ENCODE measurements at places on chromosomes 11 and 22.

DNA sequence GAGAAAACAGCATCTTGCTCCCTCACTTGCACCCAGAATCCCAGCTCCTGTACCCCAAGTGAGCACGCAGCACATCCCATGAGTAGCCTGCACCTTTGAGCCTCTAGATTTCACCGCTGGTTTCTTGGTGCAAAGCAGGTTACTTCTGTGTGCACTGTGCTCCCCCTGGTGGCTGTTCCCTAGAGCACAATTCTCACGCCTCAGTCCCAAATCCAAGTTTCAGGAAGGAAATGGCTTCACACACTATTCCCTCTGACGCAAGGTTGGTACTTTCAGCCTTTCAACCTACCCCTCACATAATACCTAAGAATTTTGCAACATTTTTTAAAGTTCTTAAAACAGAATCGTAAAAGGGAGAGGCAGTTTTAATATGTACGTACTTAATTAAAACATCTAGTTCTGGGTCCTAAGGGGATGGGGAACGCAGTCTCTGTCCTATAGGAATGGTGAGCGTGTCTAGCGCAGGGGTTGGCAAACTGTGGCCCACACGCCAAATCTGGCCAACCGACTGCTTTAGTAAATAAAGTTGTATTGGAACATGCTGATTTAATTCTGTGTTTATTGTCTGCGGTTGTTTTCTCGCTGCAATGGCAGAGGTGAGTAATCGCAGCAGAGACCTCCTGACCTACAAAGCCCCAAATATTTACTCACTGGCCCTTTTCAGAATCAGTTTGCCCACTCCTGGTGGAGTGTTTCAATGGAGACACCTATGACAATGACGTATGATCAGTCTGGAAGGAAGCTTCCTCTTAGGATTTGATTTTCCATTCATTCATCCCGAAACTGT, 27.5 kb downstream of the DHCR7 start:
- DNase-seq, result no peak

GRCh38 chr11:10324474-10324873, 19.6 kb downstream of the ADM start:
- DNase-seq, result no peak

GRCh38 chr11:82842019-82842418, 58.2 kb downstream of the PRCP start:
- DNase-seq, result no peak

DNA sequence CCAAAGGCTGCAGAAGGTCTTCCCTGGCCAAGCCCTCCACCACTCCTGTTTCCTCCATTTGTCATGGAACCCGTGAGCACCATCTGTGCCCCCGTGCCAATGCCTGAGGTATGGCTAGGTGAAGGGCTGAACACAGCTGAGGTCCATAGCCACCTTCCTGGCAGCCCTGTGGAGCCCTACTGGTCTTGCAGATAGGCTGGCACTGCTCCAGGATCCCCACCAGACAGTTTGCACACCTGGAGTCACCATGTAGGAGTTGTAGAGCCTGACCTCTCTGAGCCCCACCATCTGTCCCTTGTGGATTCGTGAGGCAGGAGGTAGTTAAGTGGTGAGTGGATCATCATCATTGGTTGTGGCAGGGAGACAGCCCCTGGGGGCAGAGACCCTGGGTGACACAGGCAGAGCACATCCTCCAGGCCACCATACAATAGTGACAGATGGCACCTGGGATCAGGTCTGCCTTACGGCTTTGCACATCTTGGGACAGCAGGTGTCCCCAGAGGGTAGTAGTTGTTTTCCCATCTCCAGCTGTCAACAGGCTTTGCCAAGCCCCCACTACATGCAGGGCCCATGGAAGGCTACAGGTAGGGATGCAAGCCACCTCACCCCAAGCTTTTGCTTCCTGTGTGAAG, 52.5 kb upstream of the SUSD2 start:
- DNase-seq, result no peak

DNA sequence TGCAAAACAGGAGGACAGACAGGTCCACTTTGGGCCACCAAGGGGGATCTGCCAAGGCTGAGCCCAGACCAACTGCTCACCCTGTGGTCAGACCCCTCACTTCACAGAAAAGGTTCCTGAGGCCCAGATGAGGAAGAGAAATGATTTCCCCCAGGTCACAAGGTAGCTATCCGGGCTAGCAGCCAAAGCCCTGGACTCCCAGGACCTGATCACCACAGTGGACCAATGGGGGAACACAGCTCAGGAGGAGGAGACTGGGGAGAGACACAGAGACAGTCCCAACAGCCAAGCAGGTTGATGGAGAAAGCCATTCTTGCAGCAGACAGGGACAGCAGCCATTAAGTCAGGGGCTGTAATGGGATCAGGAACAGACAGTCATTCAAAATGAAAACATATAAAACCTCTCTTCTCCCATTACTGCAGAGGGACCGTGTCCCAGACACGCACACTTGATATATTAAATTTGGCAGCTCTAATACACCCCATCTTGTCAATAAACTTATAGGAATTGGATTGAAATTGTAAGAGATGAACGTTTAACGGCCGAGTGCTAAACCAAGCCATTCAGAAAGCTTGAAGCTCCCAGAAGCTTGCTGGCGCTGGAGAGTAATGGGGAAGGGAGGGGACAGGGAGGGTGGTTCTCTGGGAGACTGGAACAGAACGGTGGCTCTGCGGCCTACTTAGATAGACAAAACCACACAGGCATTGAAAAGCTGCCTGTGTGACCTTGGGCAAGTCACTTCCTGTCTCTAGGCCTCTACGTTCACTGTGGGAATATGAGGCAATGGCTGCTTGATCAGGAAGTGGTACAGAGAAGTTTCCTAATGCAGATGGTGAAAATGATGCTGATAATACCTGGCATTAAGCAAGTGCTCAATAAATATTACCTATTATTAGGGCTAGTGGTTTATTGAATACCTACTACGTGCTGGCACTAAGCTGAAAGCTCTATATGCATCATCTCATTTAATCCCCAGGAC, 16.0 kb downstream of the ZMAT5 start:
- DNase-seq, result no peak

- DNase-seq, result no peak
Observed at GRCh38 chr11:130006929-130007328, 4.3 kb upstream of the PRDM10 start.

DNA sequence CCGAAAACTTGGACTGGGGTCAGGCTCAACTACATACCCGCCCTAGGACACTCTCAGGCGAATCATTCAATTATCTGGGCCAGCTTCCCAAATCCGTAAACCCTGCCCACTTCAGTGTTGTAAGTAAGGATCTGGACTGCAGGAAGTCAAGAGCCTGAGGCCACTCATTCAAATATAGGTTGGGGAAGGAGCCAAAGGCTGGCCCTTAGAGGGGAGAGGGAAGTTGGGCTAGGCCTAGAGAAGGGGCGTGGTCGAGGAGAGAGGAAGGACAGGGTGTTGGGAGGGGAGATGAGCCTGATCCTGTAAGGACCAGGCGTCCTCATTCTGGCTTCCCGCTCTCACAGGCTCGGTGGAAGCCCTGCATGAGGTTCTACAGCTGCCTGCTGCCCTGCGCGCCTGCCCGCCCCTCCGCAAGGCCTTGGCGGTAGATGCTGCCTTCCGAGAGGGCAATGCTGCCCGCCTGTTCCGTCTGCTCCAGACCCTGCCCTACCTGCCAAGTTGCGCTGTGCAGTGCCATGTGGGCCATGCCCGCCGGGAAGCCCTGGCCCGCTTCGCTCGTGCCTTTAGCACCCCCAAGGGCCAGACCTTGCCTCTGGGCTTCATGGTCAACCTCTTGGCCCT, 3.0 kb downstream of the SAC3D1 start:
- DNase-seq, result no peak

DNA sequence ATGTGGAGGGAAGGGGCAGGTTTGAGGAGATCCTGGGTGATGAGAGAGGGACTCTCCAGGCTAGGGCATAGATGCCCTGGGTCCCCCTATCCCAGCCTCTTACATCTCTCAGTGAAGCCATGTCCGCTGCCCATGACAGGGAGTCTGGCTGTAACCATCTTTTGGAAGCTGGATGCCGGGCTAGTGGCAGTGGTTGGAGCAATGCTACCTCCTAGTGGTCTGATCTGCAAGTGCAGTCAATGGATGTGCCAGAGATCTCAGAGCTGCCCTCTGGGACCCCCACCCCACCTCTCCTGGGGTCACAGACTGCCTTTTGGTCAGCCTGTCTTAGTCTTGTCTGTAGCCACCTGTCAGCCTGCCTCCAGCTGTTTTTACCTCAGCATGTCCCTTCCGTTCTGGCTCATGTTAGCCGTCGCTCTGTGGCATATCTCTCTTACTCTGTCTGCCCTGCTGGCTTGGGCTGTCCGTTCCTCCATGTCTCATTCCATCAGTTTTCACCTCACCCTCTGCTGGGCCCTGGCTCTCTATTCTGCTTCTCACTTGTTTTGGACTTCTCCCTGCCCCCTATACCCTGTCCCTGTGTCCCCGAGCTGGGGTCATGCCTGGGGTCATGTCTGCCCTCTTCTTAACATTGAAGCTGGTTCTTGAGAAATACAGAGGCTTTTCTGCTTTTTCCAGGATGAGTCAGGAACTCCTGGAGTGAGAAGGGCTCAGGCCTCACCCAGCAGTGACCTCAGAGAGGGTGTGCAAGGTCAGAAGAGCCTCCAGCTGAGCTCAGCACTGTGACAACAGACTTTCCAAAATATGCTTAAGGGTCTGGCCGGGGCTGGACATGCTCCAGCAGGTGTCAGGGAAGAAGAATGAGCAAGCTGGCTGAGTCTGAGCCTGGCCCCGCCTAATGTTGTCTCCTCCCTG, 52.0 kb upstream of the THY1 start:
- DNase-seq, result peak; percentile 12

DNA sequence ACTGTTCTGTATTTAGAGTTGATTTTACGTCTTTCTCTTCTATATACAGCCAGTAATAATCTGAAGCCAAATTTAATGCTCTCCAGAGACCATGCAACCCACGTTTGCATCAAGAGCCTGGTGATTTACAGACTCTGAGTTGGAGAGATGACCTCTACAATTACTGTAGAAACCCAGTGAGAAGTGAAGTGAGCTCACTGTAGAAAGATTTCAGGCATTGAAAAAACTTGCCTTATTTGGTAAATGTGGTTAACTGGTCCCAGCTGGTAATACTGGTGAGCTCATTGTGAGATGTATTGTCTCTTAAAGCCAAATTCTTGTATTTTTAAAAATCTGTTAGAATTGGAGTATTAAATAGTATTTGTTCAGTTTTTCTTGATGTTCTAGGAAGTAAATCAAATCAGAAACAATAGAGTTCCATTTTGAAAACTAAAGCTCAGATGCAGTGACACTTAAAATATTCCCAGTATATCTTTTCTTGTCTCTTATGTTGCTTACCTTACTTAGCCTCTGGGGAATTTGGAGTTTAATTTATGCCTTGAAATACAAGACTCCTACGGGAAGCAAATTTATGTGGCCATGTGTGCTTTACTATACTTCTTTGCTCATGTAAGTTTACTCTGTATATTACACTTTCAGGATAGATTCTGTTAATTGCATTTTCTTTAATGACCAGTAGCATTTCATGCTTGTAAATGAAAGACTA, 189.9 kb downstream of the ARHGAP42 start:
- no peak for DNase-seq

- no peak for DNase-seq
Observed at GRCh38 chr11:12687740-12688139, 13.5 kb downstream of the TEAD1 start.

DNA sequence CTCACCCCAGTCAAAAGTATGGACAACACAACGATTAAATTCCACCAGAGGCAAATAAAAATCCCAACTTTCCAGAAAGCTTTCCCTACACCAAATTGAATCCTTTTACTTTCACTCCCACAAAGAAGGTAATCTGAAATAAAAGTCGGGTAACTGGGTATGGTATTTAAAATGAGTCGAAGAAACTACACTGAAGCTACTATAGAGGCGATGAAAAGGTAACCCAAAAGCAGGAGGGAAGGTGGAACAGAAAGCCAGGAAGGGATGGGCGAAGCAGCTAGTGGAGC, 1.1 kb downstream of the PICALM start:
- no peak for DNase-seq

DNA sequence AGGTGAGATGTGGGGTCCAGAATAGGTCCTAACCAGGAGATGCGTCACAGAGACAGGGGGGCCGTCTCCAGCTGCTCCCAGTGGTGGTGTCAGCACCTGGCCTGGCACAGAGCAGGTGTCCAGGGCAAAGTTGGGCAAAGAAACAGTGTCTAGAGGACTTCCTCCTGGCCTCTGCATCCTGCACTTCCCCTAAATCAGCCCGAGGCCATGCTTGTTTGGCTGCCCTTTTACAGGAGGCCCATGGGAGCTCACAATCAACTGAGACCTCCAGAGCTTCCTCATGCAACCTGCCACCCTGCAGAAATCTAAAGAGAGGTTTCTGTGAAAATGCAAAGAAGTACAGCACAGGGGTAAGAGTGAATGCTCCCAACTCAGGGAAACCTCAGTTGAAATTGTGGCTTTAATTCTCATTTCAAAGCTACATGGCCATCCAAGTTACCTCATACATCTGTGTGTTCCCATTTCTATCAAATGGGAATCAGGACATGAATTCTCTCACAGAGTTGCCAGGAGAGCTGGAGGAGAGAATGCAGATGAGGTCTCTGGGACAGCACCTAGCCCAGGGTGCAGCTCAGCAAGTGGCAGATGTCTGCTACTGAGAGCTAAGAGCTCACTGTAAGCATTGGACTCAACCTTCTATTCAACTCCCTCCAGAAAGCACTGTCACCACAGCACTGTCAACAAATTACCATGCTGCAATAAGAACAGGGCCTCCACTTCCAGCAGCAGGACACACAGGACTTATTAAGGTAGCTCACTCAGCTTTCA, 32.6 kb downstream of the TCIRG1 start:
- DNase-seq, result no peak
